ENCODE measurements at places on chromosomes 7 and 10.

DNA sequence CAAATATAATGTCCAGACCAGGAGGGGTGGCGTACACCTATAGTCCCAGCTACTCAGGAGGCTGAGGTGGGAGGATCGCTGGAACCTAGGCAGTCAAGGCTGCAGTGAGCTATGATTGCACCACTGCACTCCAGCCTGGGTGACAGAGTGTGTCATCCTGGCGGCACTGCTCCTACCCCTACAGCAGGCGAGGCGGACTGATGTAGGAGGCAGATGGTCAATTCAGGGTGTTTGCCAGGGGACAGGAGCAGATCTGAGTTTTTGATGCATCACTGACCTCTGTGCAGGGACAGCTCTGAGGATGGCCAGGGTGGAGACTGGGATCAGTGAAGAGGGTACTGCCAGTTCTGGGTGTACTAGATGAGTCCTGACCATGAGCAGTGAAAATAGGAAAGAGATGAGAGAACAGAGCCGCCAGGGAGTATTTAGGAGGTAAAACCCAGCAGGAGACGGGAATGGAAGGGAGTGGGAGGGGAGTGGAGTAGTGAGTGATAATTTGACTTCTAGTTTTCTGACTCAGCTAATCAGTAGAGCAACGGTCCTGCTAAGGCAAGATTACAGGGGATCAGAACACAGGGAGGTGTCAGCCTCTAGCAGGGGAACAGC is 75.3 kb downstream of the HIP1 start:
- no peak for DNase-seq

DNA sequence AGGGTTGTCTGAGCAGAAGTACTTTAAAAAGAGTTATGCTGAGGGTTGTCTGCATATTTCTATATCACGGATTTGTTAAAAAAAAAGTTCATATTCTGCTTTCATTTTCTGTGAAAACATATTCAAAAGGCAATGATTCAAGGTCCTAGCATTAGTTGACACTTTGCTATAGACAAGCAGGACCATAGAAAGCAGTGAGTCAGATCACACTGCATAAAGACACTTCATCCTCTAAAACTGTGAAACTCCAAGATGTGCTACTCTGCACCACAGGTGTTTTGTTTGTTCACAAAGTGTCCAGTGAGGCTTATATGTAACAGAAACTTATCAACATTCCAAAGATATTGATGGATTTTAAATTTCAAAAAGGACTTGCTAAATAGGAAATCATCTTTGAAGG is 47.0 kb downstream of the SPAM1 start:
- DNase-seq, result no peak

GRCh38 chr10:96501985-96502384 is 11.7 kb downstream of the TLL2 start:
- DNase-seq, result no peak

GRCh38 chr7:46776790-46777189 is 805.1 kb downstream of the TNS3 start:
- DNase-seq, result peak; percentile 4

DNA sequence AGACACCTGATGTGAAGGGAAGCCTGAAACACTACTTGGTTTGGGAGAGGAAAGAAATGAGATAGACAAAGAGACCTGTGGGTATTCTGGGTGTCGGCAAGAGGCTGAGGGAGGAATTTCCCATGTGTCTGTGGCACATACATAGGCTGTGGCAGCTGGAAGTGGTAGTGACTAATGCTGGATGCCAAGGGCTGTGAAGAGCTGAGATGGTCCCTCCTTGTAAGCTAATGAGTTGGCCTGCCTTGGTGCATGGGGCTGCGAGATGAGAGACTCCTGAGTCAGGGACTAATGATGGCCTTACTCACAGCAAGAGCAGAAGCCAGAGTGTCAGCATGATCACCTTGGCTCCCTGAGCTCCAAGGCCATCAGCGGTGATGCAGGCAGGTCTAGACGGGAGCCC is 119.0 kb upstream of the EEPD1 start:
- DNase-seq, result no peak

- DNase-seq, result no peak
Observed at GRCh38 chr7:87876869-87877234, 559 bp downstream of the DBF4 start.

GRCh38 chr10:114142018-114142417 is 32.0 kb downstream of the CCDC186 start:
- DNase-seq, result no peak

DNA sequence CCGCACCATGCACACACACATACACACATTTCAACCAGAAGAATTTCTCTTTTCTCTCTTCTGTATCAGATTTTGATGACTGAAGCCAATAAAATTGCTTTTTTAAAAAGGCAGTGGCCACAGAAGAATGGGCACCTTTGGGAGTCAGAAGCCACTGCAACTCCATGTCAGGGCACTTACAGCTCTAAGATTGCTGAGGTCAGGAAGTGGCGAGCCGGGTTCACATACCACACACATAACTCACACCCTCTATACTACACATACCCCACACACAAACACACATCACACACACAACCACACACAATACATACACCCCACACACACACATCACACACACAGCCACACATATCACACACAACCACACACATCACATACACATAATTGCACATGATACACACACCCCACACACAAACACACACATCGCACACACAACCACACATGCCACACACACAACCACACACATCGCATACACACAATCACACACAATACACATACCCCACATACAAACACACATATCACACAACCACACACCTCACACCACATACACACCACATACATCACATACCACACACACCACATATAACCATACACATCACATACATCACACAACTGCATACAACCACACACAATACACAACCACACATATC is 31.2 kb downstream of the GPRIN2 start:
- DNase-seq, result no peak

- no peak for DNase-seq
Observed at GRCh38 chr7:91239171-91239604, 25.0 kb upstream of the FZD1 start.

GRCh38 chr10:132616996-132617736 is 79.6 kb downstream of the INPP5A start:
- DNase-seq, result no peak

DNA sequence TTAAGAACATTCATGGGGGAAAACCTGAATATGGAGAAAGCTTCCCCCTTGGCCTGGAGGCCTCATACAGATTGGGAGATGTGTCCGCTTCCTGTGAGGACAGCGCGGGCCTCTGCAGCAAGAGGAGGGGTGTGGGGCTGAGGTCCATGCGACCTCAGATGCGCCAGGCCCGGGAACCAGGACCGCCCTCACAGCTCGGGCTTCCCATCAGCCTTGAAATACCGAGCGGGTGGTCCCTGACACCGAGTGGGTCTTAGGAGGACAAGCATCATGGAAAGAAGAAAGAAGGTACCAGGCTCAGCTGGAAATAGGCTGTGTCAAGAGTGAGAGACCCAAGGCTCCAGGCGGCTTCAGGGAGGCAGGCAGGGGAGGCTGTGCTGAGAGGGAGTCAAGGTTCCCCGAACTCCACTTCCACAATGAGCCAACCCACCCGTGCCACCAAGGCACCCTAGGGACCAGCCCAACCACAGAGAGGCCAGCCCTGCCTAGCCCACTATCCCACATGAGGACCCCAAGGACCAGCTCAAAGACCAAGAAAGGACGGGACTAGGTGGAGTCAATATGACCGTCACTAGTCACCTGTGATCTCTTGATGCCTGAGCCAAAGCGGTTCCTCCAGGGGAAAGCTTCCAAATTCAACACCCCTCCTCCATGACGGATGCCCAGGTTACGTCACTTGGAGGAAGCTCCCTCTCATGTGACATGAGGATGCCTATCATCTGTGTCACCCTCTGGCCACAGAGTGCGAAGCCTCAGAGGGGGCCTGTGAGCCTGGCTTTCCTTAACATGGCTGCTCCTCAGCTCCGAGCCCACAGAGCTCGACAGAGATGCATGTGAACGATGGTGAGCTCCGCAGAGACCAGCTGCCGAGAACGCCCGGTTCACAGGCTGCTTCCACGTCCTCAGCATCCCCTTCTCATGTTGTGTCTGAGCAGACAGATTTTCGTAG is 103.7 kb downstream of the TCERG1L start:
- no peak for DNase-seq

DNA sequence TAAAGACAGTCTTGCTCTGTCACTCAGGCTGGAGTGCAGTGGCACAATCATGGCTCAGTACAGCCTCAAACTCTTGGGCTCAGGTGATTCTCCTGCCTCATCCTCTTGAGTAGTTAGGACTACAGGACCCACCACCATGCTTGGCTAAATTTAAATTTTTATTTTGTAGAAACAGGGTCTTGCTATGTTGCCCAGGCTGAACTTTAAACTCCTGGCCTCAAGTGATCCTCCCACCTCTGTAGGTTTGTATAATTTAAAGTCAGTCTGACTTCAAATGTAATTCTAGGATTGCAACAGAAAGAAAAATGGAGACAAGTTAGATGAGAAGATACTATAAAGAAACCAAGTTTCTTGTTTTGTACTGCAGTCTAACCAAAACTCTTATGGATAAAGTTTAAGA is 11.5 kb downstream of the TMEM60 start:
- DNase-seq, result no peak

GRCh38 chr10:129448086-129448485 is 19.0 kb upstream of the MGMT start:
- DNase-seq, result no peak

- no peak for DNase-seq
Observed at GRCh38 chr10:76278811-76279460, 847.5 kb downstream of the LRMDA start.

DNA sequence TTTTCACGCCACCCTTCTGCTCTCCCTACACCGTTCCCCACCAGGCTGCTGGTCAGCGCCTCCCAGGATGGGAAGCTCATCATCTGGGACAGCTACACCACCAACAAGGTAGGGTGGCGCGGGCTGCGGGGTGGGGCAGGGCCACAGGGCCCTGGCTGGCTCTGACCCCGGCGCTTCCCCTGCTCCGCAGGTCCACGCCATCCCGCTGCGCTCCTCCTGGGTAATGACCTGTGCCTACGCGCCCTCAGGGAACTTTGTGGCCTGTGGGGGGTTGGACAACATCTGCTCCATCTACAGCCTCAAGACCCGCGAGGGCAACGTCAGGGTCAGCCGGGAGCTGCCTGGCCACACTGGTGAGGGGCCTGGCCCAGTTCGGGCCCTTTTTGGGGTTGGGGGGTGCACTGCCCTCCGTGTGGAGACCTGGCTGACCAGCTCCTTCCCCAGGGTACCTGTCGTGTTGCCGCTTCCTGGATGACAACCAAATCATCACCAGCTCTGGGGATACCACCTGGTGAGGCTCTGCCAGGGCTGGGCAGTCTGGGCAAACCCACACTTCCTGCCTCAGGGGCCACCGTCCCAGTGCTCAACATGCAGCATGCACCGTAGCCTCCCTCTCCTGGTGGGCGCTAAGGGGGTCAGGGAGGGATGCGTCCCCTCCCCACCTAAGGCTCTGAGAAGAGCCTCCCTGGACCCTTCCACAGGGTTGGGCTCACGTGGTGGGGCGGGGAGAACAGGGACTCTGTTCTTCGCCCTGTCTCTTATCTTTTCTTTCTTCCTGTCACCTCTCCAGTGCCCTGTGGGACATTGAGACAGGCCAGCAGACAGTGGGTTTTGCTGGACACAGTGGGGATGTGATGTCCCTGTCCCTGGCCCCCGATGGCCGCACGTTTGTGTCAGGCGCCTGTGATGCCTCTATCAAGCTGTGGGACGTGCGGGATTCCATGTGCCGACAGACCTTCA is 4.0 kb downstream of the GNB2 start:
- DNase-seq, result no peak

- no peak for DNase-seq
Observed at GRCh38 chr10:4316161-4316810, 509.7 kb upstream of the AKR1E2 start.

GRCh38 chr10:80271416-80271815 is 18.0 kb downstream of the MAT1A start:
- DNase-seq, result no peak

DNA sequence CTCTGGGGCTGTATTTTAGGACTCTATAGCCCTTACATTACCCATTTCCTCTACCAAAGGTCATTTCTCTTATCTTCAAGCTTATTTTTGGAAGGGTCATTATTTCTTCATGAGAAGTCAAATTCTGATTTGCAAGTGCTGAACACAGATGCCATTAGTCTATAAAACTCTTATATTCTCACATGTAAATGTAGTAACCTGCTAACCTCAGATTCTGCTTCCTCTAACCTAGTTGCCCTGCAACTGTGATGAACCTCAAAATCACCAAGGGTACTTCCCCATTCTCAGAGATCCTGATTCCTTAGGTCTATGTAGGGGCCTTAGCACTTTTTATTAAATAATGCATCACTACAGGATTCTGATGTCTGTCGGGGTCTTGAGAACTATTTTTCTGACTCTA is 6.3 kb downstream of the FAS start:
- DNase-seq, result no peak

DNA sequence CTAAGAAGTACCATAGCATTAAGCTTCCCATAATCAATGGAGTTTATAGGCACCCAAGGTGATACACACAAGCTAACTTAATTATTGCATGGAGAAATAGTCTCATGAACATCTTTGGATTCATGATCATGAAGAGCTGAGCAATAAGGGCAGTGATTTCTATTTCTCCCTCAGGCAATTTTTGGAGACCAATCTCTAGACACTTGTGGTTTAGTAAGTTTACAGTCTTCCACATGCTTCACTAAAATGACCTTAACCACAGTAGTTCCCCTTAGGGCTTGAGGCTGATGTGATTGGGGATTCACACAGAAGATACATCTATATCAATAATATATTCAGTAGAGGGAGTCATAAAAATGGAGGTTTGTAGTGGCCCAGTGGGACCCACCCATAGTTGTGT is 241.2 kb downstream of the CCDC7 start:
- no peak for DNase-seq

DNA sequence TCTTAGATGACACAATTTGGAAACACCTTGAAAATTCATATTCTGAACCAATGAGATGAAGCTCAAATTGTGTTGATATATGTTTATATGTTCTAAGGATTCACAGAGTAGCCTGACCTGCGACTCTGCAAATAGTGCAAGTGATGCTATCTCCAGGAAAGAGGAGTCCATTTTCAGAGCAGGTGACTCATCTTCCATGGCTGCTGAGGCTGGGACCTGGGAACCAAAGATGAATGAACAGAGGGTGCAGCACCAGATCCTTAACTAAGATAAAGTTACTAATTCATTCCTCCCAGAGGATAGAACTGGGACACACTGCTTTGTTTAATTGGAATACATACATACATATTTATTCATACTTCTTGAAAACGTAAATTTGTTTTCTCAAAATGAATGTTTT is 240.6 kb upstream of the SEMA3C start:
- DNase-seq, result no peak

- DNase-seq, result no peak
Observed at GRCh38 chr10:17590969-17591645, 26.1 kb downstream of the HACD1 start.

DNA sequence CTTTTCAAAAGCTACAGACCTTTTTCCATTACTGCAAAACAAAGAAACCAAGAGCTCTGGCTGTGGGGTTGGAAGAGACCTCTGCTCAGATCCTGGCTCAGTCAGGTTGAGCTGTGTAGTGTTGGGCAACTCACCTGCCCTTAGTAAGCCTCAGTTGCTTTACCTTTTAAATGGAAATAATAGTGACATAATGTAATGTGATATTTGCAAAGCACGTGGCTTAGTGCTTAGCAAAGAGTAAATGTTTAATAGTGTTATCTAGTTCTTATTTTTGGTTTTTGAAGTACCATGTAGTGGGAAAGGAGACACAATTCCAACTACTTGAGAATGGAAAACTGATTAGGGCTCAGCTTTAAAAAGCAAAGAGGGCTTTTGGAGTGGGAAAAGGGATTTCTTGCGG is 100.2 kb downstream of the SVIL start:
- no peak for DNase-seq

GRCh38 chr7:137476937-137477336 is 133.4 kb upstream of the PTN start:
- no peak for DNase-seq

- DNase-seq, result no peak
Observed at GRCh38 chr7:82234457-82235049, 209.0 kb downstream of the CACNA2D1 start.
